HT-29 (cell line): ENCODE measurements at places on chromosomes 6 and 20. TPM values are rescaled to one million over a fixed set of nuclear protein-coding genes. Genes with fewer than 3 reads are reported as not detected.

- DNase-seq: no peak
These were observed 207.8 kb upstream of the KCNG1 start for GRCh38 chr20:51230727-51231126.

The AIG1 gene
- 18.2 and 21.9 TPM in 2 replicates for total RNA-seq

The C6orf58 gene
- not detected in 2 replicates for total RNA-seq

The SLC22A2 gene
- 0.63 TPM in 1 of 2 replicates, not detected in the other for total RNA-seq

DNA sequence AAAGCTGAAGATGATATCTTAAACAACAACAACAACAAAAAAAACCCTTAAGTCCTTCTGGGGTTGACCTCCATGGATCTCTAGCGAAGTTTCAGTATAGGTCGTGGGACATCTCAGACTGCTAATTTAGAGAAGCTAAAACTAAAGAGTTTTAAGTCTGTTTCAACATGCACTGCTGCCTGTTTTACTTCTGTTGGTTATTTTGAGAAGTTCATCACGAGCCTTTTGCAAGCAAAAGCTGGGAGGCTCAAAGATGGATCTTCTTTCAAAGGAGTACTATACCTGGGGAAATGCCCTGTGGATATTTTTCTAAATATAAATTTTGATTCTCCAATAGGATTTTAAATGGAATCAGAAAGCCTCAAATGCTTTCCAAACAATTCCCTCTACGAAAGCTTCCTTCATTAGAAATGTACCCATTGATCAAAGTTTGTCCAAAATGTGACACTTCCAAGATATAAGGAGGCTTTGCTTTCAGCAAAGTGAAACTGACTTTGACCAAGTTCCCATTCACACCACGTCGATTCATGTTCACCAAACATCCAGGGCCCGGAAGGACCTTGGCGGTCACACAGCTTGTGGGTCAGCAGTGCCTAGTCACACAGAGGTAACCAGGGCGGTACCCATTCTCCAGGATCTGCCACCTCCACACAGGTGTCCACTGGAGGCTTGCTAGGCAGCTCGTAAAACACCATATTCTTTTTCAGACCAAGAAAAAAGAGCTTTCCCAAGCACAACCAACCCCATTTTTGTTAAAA lies 94.7 kb upstream of the QKI start:
- DNase-seq: no peak

The EEF1A2 gene
- 29.8 and 38.0 TPM in 2 replicates for total RNA-seq

DNA sequence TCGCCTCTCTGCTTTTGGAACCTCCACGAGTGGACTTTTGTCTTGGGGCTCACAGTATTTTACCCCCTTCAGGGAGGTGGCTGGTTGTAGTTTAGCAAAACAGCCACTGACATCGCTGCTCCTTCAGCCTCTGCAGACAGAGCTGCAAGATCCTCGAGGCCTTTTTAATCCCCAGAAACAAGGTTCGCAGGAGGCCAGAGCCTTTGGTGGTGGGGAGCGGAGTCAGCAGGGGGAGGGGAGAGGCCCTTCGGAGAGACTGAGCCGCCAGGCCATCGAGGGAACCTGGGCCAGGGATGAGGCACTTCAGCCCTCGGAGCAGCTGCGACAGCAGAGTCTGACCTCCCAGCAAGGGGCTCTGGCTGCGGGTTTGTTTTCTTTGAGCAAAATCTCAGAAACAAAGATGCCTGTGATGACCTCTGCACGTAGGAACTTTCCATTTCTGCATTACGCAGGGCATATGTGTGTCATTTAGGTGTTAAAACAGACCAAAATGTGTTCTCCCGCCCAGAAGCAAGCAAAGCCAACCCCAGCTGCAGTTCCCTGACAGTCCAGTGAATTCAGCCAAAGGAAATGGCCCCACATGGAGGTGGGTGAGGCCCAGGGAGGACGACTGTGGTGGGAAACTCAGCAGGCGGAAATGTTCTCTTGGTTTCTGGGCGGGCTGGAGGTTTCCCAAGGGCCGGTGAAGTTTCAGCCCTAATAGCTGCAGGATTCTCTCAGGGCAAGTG lies 171.2 kb upstream of the SULF2 start:
- DNase-seq: no peak

DNA sequence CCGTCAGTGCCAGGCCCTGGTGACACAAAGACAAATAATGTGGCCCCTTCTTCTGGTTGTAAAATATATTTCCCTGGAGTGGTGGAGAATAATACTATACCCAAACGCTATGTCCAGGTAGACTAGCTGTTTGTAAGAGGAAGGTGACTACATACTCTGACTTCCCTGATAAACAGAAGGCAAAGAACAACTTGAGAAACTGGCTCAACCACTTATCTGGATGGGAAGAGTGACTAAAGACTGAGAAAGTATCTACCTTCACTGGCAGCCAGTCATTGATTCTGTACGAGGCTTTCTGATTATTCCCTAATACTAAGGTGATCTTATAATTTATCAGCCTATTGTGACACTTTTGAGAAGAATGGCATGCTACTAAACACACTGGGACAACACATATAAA lies 569.7 kb downstream of the EPHA7 start:
- peak; percentile 74 for DNase-seq

DNA sequence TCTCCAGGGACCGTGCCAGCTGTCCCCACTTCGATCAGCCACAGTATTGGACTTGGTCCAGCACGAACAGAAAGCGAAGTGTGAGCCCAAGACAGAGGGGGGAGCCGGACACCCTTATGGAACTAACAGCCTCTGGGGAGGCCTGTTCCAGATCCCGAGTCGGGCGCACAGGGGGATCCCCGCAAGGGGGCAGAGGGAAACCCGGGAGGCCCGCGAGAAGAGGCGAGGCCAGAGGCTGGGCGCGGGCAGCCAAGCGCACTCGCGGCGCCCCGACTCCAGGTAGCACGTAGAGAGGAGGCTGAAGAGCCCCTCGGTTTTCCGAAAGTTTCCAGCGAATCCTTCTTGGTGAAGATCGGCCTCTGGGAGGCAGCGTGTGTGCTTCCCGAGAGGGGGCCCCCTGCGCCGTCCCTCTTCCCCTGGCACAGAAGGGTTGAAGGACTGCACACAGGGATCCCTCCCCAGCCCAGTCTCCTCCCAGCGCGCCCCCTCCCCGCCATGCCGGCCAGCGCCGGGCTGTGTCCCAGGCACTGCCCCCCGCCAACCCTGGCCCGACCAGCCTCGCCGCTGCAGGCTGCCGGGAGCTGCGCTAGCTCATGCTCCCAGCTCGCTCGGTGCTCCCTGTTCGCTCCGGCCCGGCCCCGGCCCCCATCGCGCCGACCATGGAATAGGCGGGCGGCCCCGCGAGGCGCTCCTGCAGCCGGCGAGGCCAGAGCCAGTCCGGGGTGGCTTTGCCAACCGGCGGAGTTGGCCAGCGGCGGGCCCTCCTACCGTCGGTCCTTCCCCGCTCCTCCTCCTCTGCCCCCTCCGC lies 577 bp upstream of the SLC24A3 start:
- no peak for DNase-seq

- no peak for DNase-seq
These were observed 37.3 kb downstream of the ZNF217 start for GRCh38 chr20:53556267-53556897.

The CCN6 gene
- total RNA-seq: not detected in 2 replicates

DNA sequence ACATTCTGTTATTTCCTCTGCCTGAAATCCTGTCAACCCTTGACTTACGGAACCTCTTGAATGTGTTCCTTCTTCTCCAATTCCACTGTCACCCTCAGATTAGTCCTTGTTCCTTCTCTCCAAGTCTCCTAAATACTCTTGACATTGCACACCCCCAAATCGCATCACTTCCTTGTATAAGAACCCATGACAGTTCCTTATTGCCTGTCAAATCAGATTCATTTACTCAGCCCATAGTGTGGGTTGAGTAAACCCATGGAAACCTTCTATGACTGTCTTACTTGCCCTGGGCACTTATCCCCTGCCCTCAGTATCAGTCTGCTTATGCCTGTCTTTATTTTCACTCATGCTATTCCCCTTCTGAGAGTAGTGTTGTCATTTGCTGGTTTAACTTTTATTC lies 40.5 kb downstream of the ARMC2 start:
- no peak for DNase-seq

The SLC32A1 gene
- total RNA-seq: not detected in 2 replicates

GRCh38 chr6:35093783-35094182 lies 47.4 kb downstream of the TCP11 start:
- no peak for DNase-seq

DNA sequence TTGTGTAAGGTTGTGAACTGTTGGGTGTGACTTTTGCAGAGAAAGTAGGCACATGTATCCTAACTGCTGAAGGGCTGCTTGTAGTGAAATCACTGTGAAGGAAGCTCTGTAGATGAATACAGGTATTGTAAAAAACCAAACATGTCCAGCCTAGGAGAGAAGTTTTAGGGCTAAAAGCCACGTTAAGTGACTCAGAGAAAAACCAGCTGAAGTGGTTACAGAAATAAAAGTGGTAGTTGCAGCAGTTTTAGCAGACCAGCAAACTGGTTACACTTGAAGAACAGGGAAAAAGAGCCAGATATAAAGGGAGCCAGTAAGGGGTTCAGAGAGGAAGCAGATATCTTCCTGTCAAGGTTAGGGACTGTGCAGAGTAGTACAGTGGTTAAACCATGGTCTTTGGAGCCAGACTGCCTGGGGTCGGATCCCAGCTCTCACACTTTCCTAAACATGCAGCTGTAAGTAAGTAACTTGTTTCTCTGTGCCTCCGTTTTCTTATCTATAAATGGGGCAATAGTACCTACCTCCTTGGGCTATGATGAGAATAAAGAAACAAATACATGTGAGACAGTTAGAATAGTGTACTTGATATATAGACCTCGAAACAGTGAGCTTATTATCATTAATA lies 33.8 kb upstream of the RNF8 start:
- DNase-seq: no peak

The BEND6 gene
- total RNA-seq: not detected in 2 replicates

DNA sequence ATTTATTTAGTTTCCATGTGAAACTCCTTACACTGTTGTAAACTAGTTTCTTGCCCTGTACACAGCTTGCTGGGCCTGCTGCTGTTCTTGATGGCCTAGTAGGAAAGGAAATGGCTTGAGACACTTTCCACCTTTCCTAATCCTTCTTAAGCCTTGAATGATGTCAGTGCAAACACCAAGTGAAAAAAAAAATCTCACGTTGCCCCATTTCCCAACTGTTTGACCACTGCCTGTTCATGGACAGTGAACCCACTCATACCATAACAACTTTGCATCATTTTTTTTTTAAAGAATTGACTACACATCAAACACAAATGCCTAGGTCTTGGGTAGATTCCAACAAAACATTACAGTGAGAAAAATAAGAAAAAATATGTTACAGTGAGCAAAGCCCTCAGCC lies 653.6 kb upstream of the FLRT3 start:
- no peak for DNase-seq

The SGK2 gene
- 68.2 and 69.1 TPM in 2 replicates for total RNA-seq

The GMEB2 gene
- total RNA-seq: 42.5 and 43.6 TPM in 2 replicates

The FAM209B gene
- total RNA-seq: not detected in 2 replicates

DNA sequence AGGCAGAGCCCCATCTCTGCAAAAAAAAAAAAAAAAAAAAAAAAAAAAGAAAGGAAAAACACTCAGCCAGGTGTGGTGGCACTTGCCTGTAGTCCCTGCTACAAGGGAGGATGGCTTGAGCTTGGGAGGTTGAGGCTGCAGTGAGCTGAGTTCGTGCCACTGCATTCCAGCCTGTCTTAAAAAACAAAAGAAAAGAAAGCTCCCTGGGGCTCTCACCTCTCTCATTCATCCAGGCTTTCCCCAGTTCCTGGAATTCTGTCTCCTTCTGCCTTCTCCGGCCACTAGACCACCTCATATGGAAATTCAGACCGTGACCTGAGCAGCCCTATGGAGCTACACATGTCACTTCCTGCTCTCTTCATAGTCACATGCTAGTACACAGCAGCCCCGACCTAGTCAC lies 101.1 kb upstream of the TAB2 start:
- DNase-seq: no peak
